ENCODE measurements at places on chromosomes 2 and 18.

GRCh38 chr2:209771474-209772289 lies at the start of gene UNC80:
TSS of gene UNC80 (plus strand) at chr2:209771832. CDS start at chr2:209772073, 241 bp downstream.
- peak; percentile 29 for DNase-seq

GRCh38 chr2:69767034-69767433 lies 25.1 kb downstream of the ANXA4 start:
- no peak for DNase-seq

DNA sequence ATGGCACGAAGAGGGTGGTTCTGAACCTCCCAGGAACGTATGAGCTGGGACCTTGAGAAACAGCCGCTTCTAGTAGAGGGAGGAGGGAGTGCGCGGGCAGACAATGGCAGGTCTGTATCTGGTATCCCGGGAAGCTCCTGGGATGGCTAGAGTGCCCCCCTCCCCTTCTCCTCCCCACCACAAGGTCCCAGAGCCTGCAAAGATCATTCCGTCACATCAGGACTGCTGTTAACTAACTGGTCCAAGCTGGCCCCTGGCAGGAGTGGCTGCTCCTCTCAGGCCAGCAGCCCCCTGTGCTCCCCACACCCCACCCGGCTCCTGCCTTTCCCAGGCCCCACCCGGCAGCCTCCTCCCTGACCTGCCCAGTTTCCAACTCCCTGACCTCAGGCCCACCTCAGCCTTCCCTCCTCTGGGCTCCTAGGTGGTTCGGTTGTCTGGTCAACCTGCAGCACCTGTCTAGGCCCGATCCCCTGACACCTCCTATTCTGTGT lies 75.0 kb downstream of the TPO start:
- no peak for DNase-seq

- no peak for DNase-seq
Measured at GRCh38 chr2:58688813-58689212, 447.7 kb upstream of the FANCL start.

DNA sequence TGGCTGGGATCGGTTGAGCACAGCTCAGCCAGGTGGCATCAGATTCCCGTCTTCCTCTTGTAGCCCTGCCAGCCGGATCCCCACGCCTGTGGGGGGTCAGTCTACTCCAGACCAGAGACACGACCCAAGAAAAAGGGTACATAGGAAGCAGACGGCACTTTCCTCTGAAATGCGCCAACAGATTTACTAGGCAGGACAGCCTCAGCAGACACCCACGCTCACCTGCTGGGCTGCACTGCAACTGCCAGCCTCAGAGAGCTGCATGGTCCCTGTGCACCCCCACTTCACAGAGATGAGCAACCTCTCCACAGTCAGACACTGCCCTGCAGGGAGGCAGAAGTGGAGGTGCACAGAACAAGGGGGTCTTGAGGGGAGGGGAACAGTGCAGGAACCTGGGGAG lies 75.7 kb upstream of the OTOS start:
- DNase-seq, result no peak

- DNase-seq, result no peak
Measured at GRCh38 chr2:191999101-191999841, 152.4 kb upstream of the CAVIN2 start.

DNA sequence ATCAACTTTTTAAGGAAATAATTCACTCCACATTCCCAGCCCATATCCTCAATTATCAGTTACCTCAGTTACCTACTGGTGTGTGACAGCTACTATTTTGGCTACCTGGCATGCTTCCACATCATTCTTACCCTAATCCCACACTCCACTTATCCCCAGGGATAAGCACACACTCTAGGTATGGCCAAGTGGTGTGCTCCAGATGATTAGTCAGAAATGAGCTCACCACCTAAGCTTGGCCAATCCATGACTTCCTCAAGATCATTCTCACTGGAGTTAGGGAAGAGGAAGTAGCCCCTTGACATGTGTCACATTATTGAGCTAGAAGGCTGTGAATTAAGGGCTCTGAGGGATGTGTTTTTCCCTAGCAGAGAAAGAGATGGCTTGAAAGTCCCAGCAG lies 20.9 kb upstream of the SMAD4 start:
- no peak for DNase-seq

DNA sequence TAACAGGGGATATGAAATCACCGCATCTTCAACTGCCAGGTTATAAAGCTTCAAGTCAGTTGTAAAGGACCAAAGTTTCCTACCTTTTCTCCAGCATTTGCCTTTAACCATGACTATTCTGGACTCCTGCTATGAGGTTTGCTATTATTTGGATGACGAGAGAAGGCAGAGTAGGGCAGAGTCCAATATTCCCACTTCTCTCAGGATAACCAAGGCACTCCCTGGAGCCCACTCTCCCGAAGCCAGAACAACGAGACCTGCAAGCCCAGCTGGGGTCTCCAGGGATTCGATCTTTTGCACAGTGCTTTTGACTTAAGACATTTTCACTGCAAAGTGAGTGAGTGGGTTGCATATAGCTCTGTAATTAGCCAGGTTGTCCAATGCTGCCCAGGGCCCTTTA lies 77.1 kb upstream of the ZNF397 start:
- DNase-seq, result no peak

DNA sequence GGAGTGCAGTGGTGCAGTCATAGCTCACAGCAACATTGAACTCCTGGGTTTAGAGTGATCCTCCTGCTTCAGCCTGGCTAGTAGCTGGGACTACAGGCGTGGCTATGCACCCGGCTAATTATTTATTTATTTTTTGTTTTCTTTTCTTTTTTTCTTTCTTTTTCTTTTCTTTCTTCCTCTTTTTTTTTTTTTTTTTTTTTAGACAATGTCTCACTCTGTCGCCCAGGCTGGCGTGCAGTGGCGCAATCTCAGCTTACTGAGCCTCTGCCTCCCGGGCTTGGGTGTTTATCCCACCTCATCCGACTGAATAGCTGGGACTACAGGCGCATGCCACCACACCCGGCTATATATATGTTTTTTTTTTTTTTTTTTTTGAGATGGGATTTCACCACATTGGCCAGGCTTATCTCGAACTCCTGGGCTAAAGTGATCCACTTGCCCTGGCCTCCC lies 1.4 kb upstream of the ANXA4 start:
- DNase-seq, result no peak

GRCh38 chr2:69791045-69791444 lies 38.4 kb upstream of the GMCL1 start:
- no peak for DNase-seq

DNA sequence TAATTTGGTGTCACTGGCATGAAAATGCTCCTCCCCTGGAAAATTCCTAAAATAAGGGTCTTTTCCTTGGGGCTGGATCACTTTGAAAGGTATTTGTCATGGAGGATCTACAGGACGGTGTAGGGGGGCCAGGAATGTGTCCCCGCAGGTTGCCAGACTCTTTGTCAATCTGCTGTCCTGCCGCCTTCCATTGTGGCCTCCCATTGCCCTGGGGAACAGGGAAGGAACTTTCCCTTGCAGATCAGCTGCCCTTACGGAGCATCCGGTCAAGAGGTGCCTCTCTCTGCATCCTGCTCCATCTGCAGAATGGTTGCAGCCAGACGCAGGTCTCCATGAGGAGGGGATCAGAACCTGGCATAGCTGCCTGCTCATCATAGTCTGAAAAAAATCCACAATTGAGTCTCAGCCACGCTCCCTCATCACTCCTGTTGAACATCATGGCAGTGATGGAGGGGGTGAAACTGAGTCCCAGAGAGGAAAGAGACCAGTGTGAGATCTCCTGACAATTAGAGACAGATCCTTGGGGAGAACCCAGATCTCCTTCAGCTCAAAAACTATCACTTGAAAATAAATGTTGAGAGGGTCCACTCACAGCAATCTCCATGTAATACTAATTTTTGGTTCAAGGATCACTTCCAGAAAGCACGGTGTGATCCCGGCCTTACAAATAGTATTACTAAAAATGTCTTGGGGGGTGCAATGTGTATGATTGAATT lies 244.8 kb downstream of the MYCN start:
- DNase-seq, result no peak

DNA sequence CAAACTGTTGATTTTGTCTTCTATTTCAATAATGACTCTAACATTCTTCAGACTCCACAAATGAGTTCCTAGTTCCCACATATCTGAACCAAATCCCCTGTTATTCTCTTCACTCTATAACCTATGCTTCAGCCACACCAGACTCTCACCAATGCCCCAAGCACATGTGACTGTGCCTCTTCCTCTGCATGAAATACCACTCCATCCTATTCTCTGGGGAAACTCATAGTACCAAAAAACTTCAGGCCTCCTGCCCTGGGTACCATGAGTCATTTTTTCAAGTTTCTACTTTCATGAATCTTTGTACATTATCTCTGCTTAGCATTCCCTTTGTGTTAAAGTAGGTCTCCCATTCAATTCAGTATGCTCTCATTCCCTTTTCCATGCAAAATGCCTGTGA lies 353.2 kb downstream of the ZEB2 start:
- no peak for DNase-seq

DNA sequence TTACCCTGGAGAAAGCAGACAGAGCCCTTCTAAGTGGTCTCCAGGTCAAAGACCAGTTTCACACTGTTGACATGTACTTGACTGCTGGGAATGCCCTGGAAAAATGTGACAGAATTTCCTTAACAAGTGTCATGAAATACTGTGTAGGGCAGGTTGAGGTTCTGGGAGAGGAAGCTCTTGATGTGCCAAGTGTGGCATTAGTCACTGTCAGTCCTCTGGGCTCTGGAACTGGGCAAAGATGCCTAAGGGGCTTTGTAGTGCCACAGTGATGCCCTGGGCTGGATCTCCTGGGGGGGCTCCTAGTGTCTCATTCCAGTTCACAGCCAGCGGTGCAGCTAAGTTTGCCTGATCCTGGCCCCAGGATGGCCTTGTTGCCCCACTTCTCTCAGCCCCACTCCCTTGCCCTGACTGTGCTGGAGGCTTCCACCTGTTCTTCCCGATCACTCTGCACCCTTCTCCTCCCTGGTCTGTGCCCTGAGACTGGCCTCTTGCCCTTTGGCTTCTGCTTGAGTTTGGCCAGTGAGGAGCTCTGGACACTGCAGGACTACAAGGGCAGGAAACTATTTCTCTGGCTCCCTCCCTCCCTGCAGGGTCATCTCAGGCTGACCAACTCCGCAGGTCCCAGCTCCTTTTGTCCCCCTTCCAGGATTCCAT lies 27.0 kb upstream of the FAM124B start:
- DNase-seq, result no peak

DNA sequence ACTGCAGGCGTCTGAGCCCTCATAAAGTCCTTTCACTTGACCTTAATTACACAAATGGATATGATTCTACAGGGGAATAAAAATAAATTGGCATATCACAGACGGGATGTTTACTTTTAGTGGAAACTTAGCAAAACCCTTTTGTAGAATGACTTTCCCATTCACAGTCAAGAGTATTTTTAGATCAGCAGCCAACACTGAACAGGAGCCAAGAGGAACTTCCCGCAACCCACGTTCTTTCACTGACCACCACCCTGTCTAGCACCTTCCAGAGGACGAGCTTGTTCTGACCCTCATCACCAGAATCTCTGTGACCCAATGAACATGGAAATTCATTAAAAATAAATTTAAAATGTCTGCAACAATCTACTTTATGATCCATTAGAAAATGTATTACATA lies 119.0 kb upstream of the SNTG2 start:
- no peak for DNase-seq

DNA sequence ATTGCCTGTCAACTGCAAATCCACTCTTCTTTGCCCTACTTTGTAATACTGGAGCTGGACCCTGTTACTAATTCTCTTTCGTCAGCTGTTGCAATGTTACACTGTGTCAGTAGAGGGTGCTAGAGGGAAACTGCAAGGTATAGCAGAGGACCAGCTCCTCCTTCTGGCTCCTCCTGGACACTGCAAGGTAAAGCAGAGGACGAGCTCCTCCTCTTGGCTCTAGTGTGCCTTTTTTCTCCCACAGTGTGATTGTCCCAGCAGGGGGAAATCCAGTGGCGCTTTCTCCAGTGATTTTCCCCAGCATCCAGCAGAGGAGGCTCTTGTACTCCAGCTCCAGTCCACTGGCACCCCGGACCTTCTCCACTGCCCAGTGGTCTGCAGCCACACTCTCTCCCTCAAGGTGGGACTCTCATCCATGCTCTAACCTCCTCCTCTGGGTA lies 95.6 kb downstream of the CAPN13 start:
- peak; percentile 89 for DNase-seq

GRCh38 chr18:55302167-55302833 lies 285.7 kb downstream of the TCF4 start:
- DNase-seq, result no peak

DNA sequence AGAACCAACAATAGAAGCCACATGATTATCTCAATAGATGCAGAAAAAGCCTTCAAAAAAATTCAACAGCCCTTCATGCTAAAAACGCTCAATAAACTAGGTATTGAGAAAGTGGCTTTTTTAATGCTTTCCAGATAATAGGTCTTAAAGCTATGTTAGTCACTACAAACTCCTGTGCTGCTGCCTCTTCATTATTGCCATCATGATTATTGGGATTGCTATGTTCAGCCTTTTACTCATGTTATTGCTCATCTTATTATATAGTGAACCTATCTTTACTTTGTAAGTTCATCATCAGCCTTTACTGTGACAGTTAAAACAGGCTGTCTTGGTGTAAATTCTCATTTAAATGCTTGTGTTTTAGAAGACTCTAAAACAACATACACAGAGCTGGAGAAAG lies 1557.2 kb upstream of the ZEB2 start:
- no peak for DNase-seq

DNA sequence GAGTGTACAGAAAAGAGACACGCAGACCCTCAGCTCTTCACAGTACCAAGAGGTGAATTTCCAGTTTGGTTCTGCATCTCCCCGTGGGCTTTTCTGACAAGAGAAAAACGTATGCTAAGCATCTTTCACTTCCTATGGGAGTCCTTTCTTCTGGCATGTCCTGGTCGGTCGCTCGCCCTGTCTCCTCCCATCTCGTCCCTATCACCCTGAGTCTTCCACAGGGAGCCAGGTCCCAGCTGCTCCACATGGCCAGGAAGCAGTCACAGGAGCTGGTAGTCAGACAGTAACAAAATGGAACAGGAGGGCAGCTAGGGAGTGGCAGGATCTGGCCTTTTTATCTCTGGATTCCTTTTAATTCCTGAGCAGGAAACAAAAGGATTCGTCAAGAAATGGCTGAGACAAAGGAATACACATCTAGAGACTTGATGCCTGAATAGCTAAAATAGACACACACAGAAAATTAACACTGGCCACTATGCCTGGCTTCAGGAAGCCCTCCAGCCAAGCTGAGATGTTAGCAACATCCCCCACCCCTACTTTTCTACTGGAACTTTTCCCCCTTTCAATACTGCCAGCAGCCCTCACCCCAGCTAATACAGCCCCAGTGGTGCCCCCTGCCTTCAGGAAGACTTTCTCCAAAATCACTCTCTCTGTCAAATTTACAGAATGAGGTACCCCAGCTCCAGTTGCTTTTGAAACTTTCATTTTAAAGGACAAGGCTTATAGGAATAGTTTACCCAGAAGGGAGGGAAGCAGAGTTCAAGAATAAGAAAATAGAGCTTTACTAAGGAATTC lies 136.1 kb downstream of the DNER start:
- DNase-seq, result no peak

- no peak for DNase-seq
Measured at GRCh38 chr2:42970151-42970550, 177.8 kb upstream of the HAAO start.

All from activated CD4-positive, alpha-beta T cell treated with anti-CD3 and anti-CD28 coated beads, Interleukin-2, amount 50 U/mL, for 48 hours (primary cell).